ENCODE measurements at places on chromosomes 2 and 18.

DNA sequence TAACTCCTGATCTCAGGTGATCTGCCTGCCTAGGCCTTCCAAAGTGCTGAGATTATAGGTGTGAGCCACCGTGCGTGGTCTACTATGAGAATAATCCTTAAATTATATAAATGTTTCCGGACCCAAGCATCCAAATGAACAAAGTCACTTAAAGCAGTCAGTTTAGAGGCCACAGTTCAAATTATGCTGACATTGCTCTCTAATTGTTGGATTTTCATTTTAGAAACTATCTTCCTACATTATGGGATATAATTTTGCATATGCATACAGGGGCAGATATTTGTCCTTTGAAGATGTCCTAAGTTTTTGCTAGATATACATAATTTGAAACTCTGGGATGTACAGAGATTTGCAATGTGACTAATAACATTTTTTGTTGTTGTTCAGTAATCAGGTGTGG is 390.1 kb downstream of the RND3 start:
- no peak for DNase-seq

DNA sequence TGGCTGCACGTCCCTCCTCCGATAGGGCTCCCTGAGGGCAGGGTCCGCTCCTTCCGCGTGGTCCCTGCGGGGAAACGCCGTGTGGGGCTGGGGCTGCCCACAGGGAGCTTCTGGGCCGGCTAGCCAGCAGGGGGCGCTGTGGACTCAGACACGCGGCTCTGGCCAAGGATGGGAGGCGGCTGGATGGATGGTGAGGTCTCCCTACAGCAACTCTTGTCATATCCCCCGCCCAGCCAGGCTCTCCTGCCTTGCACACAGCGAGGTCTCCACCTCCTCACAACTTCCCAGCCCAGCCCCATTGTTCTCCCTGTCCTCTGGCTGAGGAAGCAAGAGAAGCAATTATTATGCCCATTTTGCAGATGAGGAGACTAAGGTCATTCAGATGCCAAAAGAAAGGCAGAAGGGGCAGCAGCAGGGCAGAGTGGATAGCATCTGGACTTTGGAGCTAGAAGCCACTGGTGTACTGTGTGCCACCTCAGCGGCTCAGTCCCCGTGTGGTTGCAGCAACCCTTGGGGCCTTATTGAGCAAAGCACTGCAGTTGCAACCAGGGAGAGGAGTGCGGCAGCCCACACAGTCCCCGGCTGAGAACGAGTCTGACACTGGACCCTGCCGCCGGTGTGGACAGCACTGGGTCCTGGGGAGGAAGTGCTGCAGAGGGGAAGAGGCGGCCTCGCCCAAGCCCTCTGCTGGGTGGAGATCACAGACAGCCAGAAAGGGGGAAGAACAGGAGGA is 99.0 kb downstream of the ZFP36L2 start:
- peak; percentile 97 for DNase-seq

GRCh38 chr2:109081374-109081773 is 47.6 kb upstream of the SH3RF3 start:
- no peak for DNase-seq

DNA sequence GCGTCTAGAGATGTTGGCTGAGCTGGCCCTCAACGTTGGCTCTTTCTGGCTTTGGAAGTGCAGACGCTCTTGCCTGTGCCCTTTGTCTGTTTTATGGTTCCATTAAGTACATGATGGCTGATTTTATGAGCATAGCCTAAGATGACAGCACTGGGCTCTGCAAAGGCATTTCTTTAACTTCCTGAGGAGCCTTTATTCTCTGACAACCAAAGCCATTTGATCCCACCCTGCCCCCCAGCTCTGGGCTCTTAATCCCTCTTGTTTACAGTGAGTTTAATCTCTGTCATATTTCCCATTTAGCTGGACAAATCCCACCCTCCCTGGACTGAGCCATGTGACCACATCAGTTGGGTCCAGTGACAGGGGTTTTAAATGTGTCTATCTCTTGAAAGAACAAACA is 195.9 kb downstream of the ACKR3 start:
- DNase-seq: no peak

- no peak for DNase-seq
Measured at GRCh38 chr2:240852671-240853314, 15.8 kb upstream of the AGXT start.

- no peak for DNase-seq
Measured at GRCh38 chr18:40984856-40985255, 970.2 kb upstream of the PIK3C3 start.

GRCh38 chr2:224671731-224672130 is 44.4 kb downstream of the CCDC195 start:
- DNase-seq: no peak

GRCh38 chr2:174965992-174966744 is 39.0 kb downstream of the CHN1 start:
- DNase-seq: no peak

DNA sequence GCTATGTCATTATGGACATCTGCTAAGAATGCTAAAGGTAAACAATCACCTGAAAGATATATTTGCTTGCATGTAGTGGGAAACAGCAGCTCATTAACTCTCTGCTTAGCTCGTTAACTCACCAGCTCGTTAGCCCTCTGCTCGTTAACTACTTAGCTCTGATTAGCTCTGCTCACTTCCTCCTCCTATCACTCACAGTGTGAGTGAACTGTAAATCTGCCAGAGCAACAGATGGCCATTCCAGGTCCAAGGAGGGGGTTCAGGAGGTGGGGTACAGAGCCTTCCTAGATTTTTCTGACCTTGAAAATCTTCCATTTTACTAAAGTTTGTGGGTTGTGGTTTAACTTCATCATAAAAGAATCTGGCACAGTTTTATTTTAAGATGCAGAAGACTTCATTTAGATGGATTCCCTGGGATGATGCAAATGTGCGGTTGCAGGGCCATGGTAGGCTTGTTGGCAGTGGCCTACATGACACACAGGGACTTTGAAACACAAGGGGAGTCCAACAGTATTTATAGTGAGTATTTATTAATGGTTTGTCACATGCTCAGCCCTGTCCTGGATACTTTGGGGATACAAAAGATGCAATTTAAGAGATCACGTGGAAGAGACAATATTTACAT is 1633.7 kb upstream of the CELF4 start:
- DNase-seq: no peak

All from stimulated activated CD4-positive, alpha-beta T cell treated with anti-CD3 and anti-CD28 coated beads, TNF-alpha, amount 100 ng/mL, for 48 hours (primary cell).